Kasumi-1 (cell line): ENCODE measurements at places on chromosomes 7 and 10.

DNA sequence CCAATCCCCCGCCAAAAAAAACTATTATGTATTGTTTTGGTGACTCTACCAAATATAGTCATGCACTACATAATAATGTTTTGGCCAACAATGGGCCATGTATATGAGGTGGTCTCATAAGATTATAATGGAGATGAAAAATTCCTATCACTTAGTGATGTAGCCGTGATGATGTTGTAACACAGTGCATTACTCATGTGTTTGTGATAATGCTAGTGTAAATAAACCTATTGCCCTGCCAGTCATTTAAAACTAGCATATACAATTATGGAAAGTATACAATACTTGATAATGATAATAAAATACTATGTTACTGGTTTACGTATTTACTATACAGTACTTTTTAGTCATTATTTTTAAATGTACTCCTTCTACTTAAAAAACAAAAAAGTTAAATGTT lies 101.5 kb downstream of the SLC25A40 start:
- no peak for DNase-seq

DNA sequence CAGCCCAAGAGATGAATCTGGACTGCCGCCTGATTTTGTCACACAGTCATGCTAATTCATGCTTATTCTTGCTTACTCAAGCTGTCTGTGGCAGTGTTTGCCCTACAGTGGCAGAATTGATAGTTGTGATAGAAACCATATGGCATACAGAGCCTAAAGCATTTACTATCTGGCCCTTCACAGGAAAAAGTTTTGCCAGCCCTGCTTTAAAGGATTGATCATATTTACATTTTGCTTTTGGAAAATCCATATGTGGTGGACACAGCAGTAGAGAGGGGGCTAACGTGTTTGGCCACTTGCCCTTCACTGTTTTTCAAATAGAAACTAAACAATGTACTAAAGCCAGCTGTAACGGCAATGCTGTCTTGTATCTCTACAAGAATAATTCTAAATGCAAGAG lies 974.0 kb upstream of the GHITM start:
- no peak for DNase-seq

GRCh38 chr10:31582365-31583052 lies 263.5 kb downstream of the ZEB1 start:
- peak; percentile 44 for DNase-seq

DNA sequence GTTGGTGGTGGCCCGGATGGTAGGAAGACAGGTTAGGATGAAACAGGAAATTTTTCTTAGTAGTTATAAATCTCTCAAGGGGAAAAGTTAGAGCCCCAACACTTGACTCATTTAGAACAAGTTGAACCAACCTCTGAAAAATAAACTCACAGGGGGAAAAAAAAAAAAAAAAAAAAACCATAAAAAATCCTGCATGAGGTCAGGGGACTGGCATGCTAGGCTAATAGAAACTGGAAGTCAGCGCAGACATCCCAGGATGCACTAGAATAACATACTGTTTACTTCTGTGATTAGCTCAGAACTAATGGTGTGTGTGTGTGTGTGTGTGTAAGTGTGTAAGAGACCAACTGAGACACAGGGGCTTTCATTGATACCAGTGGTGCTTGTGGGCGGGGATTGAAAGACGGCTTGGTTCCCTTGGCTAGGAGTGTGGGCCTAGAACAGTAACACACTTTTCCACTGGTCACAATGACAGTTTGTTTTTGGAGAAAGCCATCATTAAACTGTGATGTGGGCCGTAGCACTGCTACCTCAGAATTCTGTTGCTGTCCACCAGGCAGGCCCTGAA lies 491.6 kb upstream of the GALNT17 start:
- no peak for DNase-seq

DNA sequence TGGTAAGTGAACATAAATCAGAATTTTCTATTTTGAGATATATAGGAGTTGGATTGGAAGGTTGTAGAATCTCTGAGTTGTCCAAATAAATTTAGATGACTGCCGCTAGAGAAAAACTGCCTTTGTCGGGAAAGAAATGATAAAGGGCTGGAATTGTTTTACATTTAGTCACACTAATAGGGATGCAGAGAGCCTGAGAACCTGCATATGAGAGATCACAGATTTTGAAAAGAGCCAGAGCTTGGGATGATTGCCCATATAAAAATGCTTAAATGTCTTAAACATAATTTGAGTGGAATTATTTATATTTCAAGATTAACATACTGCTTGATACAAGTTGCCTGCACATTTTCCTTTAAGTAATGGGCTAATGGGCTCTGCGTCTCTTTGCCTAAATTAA lies 660.5 kb downstream of the NRG3 start:
- no peak for DNase-seq

DNA sequence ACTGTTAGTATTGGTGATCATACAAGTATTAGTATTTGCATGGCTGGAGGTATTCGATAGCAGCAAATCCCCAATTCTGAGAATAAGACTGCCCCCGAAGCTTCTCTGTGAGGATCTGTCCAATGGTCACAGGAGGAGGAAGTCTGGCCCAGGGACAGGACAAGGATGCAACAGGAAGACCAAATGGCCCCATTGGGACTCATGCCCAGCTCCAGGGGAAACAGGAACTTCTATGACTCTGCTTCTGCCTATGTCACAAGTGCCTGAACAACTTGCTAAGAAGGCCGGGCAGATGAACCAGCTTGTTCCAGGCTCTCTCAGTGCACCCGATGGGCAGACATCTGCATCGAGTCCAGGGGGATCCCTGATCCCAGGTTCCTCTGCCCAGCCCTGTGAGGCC lies 172.0 kb upstream of the GRB10 start:
- no peak for DNase-seq
